ENCODE measurements at places on chromosomes 3 and 15.

GRCh38 chr3:71702131-71703024, 22.8 kb downstream of the EIF4E3 start:
- no peak for DNase-seq

DNA sequence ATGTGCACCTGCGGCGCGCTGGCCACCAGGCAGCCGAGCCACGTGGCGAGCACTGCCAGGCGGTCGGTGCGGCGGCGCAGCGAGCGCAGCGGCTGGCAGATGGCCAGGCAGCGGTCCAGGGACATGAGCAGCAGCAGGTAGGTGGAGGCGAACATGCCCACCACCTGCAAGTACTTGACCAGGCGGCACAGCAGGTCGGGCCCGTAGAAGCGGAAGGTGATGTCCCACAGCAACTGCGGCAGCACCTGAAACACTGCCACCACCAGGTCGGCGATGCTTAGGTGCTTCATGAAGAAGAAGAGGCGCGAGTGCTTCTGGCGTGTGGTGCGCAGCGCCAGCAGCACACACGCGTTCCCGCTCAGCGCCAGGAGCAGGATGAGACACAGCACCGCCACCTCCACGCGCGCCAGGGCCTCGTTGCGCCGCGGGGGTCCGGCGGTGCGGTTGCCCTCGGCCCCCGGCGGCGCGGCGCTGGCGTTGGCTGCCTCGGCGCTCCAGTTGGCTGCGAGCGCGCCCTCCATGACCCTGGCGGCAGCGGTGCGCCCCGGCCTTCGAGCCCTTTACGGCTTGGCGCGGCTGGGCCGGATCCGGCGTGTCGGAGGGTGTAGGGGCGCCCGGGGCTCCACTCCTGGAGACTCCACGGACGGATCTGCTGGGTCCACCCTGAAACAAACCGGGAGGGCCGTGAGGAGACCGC, 1.6 kb downstream of the OXTR start:
- DNase-seq, result peak; percentile 37

DNA sequence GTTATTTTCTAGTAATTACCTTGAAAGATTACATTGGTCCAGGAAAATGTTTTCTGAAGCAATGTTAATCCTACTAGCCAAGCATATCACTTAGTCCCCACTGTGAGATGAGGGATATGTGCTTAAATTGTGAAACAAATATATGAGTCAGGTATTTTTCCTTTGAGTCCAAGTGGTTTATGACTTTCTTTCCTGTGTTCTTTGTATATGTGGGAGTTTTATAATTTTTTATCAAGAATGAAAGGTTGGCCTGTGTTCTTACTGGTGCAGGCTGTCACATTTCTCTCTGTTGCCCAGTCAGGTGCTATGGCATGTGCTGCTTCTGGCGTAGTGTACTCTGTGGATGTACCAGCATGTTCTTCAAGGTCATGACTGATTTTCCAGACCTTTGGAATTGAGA, 147.4 kb downstream of the CMSS1 start:
- DNase-seq, result peak; percentile 20

- peak; percentile 72 for DNase-seq
Observed at GRCh38 chr15:81256916-81257315, 60.2 kb downstream of the IL16 start.

GRCh38 chr3:7720649-7721297, 780.9 kb upstream of the LMCD1 start:
- no peak for DNase-seq

GRCh38 chr15:98063315-98063714, 102.8 kb downstream of the ARRDC4 start:
- peak; percentile 54 for DNase-seq

GRCh38 chr15:39041979-39042495, 477.4 kb upstream of the RASGRP1 start:
- DNase-seq, result no peak

DNA sequence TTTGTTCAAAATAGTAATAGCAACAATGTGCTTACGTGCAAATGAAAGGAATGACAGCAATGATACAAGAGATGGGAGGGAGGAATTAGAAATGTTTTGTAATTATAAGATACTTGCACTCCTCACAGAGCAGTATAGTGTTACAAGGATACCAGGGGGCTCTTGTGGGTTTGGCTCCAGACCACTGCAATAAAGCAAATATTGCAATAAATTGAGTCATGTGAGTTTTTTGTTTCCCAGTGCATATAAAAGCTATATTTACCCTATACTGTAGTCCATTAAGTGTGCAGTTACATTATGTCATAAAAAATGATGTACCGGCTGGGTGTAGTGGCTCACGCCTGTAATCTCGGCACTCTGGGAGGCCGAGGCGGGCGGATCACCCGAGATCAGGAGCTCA, 864.3 kb downstream of the NSUN3 start:
- DNase-seq, result no peak

DNA sequence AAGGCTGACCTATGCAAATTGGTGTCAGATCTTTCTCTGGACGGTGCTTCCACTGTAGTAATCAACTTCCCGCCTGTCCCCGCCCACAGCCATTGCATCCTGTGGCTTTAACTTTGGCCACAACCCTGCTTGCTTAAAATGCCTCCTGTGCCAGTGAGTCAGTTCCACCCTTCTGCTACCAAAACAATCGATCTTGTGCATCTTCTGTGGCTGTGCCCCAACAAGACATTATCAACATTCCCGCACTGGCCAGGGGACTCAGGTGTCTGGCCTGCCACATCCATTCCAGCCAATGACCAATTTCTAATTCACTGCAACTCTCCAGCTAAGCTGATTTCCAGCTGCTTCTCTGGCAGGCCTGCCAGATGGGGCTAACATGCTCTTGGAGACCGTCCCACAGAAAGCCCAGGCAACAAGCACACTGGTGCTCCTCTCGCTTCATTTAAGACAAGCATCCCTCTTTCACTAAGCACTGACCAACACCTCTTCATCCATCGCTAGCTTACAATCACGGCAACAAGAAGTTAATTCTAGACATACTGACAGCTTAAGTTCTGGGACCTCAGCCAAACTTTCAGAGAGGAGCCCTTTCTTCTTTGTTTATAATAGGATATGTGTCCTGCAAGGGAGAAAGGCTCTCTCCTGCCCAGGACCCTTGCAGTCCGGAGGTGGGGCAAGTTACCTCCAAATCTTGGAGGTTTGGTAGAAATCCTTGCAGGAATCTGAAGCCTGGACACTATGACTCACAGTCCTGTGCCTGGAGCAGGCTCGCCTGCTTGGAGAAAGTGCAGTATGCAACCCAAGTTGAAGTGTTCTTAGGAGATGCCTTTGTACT, 6.7 kb downstream of the CA12 start:
- peak; percentile 77 for DNase-seq

DNA sequence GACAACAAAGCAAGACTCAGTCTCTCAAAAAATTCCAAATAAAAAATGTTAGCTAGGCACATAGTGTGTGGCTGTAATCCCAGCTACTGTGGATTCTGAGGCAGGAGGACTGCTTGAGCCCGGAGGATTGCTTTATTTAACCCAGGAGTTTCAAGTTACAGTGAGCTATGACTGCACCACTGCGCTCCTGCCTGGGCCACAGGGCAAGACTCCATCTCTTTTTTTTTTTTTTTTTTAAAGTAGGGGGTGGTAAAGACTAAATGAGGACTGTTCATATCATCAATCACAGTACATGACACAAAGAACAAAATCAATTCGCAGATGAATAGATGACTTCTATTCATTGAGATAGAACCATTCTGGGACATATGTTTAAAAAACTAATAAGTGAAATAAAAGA, 48.1 kb downstream of the ACAP2 start:
- no peak for DNase-seq

- no peak for DNase-seq
Observed at GRCh38 chr3:183212096-183212495, 41.0 kb upstream of the B3GNT5 start.

- no peak for DNase-seq
Observed at GRCh38 chr3:37582086-37582485, 279.6 kb upstream of the CTDSPL start.

- no peak for DNase-seq
Observed at GRCh38 chr3:158458464-158458863, 112.5 kb upstream of the MLF1 start.

DNA sequence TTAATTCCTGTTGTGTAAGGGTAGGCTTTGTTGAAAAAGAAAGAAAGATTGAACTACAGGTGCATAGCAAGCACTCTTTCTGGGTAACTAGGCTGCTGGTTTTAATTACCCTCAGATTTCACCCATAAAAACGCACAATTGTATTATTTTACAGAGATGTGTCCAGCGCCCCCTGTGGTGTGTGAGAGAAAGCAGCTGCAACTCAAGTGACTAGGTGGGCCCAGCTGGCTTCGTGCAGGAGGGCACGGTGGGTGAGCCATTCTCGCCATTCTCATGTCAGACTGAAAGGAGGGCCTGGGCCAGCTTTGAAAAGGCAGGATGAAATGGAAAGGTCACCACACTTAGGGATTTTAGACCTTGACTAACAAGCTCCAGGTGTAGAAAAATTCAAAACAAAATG, 122.6 kb downstream of the LRIG1 start:
- DNase-seq, result peak; percentile 32

DNA sequence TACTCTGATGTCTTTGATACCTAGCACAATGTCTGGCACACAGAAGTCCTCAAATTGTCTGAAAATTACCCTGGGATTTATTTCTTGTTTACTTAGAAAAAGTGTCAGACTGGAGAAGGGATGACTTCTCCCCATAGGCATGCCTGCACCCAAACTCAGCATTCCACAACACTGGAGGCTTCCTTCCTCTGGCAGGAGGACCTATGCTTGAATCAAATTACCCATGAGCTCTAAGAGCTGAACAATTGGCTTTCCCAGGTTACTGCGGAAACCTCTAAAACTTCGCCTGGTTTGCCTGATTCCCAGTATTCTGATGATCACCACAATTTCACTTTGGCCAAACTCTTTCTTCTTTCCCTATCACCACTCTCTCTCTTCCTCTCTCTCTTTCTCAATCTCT, 217.4 kb downstream of the DIPK2A start:
- DNase-seq, result no peak

- DNase-seq, result peak; percentile 50
Observed at GRCh38 chr3:161274691-161275298, 53.7 kb downstream of the NMD3 start.

DNA sequence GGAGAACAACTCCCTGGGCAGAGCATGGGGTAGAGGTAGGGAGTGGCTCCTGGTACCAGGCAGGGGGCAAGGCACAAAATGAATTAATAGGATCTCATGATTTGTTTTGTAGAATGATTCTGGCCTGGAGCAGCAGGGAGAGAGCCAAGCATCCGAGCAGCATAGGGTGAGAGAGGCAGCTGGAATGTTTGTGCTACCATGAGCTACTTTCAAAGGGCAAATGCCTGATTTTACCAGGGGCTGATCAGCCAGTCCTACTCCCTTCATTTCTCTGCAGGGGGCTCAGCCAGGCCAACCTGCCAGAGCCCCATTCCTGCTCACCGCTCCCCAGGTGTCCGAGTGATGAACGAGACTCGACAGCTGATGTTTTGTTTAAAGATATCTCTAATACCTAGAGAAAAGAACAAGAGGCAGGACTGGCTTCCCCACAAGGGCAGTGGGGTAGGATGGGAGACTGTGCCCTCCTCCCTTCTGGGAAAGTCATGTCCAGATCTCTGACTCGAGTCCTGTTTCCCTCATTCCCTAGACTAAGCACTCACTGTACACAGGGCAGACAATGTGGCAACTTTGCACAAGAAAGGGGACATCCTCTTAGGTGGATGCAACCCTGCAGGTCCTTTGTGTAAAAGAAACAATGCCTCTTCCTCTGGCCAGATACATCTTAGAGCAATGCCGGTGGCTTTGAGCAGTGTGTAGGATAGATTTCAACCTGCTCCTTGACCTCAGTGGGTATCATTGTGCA, 12.9 kb downstream of the DUOX2 start:
- DNase-seq, result no peak

DNA sequence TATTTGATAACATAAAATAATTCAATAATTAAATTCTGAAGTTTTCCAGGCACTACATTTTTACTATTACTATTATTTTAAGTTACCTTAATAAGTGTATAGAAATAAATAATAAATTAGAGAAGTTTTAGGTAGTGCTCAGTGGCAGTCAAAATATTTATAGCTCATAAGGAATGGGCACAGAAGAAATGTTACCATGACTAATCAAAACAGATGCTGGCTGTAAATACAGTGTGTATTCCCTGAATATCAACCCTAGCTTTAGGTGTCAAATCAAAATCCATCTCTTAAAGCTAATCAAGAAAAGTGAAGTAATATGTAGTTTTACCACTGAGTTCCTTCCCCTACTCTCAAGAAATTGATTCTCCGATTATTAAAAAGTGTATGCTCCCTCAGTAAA, 35.5 kb downstream of the ZBTB20 start:
- peak; percentile 6 for DNase-seq

DNA sequence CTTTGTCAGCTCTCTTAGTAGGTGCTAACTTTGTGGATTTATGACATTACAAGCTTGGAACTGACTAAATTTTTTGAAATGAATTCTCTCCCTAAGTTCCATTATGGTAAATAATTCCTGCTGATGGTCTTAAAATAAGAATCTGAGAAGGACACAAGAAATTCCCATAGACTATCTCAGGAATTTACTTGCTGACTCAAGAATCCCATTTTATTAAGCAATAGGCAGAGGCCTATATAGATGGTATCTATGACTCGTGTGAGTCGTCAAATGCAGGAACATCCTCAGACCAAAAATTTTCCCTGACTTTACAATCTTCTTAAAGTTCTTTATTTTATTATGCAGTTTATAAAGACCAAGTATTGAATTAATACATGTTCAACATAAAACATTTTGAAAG, 30.7 kb upstream of the CBLB start:
- DNase-seq, result peak; percentile 54

- DNase-seq, result no peak
Observed at GRCh38 chr3:177778633-177779032, 581.4 kb upstream of the TBL1XR1 start.

- no peak for DNase-seq
Observed at GRCh38 chr3:16286161-16286560, 21.1 kb downstream of the OXNAD1 start.

DNA sequence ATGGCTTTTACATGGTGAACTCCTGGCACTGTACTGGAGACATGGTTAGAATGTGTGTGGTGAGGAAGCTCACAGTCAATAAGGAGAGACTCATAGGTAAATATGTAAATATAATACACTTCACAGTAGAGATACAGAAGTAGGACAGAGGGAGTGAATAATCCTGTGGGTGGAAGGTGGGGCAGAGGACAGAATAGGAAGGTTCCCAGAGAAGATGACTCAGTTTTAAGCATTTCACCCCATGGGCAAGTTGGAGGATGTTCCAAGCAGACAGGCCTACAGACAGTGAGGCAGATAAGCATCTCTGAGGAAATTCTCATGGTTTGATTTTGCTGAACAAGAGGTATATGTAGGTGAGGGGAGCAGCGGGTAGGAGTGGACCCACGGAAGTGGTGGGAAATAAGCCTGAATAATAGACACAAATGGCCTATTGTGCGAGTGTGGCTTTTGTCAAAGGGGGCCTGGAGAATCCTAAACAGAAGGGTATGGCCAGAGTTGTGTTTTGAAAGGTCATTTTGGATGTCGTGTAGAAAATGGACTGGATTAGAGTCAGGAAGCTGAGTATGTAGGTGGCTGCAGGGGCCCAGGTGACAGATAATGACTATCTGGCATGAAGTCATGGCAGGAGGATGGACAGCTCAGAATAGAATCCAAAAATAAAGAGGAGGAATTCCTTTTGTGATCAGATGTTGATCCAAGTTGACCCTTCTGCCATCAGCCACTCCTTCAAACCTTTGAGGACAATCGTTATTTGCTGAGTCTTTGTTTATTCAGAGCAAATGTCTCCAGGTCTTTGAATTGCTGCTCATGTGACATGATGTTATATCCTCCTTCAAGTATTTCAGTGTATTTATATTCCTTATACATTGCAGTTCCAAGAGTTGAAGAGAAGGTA, 97.3 kb upstream of the THRB start:
- DNase-seq, result peak; percentile 49

- DNase-seq, result peak; percentile 42
Observed at GRCh38 chr3:187765342-187765741, 20.1 kb upstream of the BCL6 start.

All from GM03348 (cell line).